NCI-H1417 treated with DMSO at 0.1 percent for 48 hours (cell line): ENCODE measurements at places on chromosomes 1 and 21.

- DNase-seq: no peak
Observed at GRCh38 chr1:44949286-44949685, 37.1 kb downstream of the EIF2B3 start.

DNA sequence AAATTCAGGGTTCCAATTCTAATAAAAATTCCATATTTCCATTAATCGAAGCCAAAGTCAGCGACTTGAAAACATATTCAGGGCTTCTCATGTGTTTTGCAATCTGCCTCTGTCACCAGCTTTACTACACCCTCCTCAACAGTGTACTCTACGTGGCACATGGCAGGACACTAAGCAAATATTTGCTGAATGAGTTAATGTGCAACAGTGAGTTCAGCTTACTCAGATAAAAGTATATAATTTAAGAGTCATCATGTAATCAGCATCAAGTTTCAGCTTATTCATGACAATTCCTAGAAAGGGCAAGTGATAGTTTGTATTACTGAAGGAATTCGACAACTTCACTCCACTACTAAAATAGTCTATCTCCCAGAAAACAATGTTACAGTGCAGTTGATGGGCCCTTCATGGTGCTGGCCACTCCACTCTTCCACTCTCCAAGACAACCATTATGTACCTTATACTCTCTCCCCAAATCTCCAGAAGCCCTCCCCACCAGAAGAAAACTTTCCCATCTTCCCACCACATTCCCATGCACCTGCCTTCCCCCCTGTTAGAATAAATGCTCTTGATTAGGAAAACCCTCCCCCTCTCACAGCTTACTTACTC lies 97.3 kb downstream of the TTLL7 start:
- DNase-seq: no peak

DNA sequence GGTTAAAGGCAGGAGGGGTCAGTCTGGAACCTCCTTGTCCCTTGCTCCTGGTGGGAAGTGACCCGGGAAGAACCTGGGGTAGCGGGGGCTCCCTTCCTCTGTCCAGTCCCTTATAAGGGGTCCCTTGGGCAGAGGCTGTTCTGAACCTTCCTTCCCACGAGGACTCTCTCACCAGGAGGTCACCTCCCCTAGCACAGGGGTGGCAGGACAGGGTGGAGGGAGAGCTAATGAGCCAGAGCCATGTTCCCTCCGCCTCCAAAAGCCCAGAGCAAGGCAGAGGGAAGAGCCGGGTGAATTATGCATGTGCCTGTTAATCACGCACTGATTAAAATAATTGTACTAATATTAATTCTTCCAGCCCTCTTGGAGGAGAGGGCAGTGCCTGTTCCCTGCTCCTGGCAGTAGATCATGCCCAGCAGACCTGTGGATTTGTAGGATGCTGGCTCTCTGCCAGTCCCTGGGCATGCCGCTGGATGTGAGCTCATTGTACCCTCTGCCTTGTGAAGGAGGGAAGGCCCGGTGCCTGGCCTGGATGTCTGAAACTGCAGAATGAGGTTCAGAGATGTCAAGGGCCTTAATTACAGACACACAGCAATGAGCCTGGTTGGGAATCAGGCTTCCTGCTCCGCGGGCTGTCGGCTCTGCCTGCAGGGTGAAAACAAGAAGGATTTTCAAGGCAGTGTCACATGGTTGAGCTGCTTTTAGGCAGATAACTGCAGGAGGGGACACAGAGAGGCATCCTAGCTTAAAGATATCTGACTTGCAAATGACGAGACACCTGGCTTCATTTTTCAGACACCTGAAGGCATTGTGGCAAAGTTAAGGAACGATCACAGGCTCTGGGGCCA lies 68.2 kb downstream of the IGSF21 start:
- no peak for DNase-seq

GRCh38 chr1:53693773-53694717 lies 44.9 kb downstream of the GLIS1 start:
- no peak for DNase-seq

GRCh38 chr1:240100371-240100934 lies 8.8 kb downstream of the FMN2 start:
- DNase-seq: no peak

GRCh38 chr1:228768355-228769000 lies 33.2 kb downstream of the RHOU start:
- DNase-seq: no peak

- DNase-seq: no peak
Observed at GRCh38 chr1:190832511-190832910, 354.8 kb upstream of the BRINP3 start.

DNA sequence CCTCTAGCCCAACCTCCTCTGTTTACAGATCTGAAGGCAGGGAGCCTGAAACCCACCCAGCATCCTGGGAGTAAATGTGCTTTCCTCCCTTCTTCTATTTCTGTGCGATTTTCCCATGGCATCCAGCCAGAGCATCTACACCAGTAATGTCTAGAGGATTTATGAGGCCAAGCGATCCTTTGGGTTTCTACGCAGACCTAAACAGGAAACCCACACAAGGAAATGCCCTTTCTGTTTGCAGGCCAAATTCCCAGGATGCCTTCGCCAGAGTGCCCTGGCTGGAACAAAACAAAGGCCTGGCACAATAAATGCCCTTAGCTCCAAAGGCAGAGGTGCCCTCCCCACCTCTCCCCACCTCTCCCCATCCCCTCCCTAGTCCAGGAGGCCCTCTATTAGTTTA lies 110.5 kb upstream of the CDC42BPA start:
- DNase-seq: no peak

DNA sequence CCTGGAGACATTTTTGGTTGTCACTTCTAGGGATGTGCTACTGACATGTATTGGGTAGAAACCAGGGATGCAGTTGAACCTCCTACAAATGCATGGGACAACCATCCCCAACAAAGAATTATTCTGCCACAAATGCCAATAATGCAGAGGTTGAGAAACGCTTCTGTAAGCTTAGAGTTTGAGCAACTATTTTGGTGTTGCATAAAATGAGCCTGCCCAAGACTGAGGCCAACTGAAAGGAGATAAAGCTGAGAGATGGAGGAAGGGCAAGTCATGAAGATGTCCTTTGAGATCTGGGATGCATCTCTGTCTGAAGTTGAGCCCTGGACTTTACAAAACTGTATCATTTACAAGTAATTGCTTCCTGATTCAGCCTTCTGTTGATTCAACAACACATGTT lies 106.9 kb downstream of the KCNJ15 start:
- DNase-seq: no peak

DNA sequence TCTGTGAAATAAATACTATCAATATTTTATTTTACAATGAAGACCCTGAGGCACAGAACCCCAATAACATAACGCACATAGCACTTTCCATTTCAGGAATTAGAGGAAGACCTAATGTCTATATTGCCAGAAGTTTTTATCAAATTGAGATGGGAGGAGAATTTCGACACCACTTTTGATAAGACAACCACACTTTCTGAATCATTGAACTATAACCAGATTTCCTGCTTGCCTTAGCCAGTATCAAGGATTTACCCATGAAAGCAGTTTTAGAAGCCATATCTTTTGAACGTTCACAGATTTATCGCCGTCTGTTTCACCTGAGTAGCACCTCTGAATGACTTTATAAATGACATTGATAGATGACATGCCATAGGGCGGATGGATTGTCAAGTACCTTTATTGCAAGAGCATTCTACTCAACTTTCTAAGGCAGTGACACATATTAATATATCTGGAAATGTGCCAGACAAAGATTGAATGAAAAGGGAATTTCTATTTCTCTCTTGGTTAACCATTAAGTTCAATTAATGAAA lies 768.4 kb downstream of the LTN1 start:
- no peak for DNase-seq

GRCh38 chr1:38061883-38062328 lies 15.3 kb upstream of the POU3F1 start:
- DNase-seq: no peak

- no peak for DNase-seq
Observed at GRCh38 chr1:190739926-190740325, 262.3 kb upstream of the BRINP3 start.

- DNase-seq: no peak
Observed at GRCh38 chr1:171344473-171344820, 30.5 kb downstream of the FMO4 start.

- DNase-seq: no peak
Observed at GRCh38 chr1:109272021-109272799, 10.7 kb downstream of the PSRC1 start.

GRCh38 chr1:28056129-28056925 lies 32.1 kb downstream of the EYA3 start:
- DNase-seq: no peak

GRCh38 chr1:75616436-75617433 lies 5.8 kb upstream of the SLC44A5 start:
- DNase-seq: no peak

- DNase-seq: no peak
Observed at GRCh38 chr21:45539046-45539795, 3.0 kb downstream of the SLC19A1 start.

DNA sequence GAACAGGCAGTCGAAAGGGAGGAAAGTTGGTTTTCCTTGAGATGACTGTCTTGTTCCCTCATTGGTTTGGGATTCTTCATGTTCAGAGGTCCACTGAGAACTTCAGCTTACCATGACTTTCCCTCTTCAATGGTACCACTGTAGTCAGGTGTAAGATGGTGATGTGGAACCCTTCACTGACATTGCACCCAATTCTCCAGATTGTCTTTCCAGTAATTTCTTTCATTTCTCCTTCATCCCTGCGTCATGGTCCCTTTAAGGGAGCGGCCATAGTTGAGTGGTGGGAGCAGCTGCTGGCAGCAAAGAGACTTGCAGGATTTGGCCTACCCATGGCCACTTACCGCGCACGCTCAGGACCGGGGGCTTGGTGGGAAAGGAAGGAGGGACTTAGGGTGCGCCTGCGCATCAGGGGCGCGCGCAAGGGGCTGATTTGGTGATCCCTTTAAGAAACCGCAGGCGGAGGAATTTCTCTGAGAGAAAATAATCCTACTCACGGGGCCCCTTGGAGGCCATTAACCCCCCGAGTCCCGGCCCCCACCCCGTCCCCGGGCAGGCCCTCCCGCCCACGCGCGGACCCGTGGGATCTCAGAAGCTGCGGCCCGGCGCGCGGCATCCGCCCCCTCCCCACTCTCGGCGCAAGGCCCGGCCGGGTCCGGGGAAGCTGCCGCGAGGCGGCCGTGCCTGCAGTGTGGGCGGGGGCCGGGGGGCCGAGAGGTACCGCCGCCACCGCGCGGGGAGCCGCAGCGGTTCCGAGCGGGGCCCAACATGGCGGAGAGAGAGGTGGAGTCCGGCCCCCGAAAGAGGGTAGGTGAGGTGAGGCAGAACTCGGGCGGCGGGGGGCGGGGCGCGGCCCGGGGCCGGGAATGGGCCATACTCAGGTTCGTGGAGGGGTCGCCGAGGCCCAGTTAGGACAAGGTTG lies at the start of gene ZMYM4:
Gene ZMYM4 (plus strand): TSS at position 428 of the 919 bp plus-strand sequence. CDS start 338 bp downstream, at position 766.
- DNase-seq: peak; percentile 81

DNA sequence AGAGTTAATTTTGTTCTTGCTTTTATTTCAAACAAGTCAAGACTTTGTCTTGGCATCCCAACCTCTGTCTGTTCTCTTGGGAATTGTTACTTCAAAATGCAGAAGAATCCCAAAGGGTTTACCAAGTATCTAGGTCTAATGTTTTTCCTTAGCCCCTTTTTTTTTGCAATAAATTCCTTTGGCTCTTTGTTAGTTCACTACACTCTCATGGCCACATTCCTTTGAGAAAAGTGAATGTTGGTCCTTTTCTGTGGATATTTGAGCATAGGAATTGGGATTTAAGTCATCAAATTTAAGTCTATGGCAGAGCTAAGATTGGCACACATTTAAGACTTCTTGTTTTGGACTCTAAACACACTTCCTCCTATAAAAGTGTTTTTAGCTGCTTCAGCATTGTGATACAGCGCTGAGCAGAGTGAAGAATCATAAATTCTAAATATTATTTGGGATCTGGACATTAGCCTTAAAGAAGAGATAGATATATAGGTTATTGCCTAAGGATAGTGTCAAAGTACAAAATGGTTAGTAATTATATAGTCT lies 1.9 kb downstream of the BTF3L4 start:
- no peak for DNase-seq

GRCh38 chr21:35697321-35697808 lies 363.0 kb downstream of the SETD4 start:
- DNase-seq: peak; percentile 44

- no peak for DNase-seq
Observed at GRCh38 chr1:36144413-36144812, 4.9 kb downstream of the TRAPPC3 start.

GRCh38 chr1:194503209-194503608 lies 1316.8 kb upstream of the B3GALT2 start:
- no peak for DNase-seq

GRCh38 chr1:78437396-78437795 lies 53.4 kb upstream of the PTGFR start:
- no peak for DNase-seq

DNA sequence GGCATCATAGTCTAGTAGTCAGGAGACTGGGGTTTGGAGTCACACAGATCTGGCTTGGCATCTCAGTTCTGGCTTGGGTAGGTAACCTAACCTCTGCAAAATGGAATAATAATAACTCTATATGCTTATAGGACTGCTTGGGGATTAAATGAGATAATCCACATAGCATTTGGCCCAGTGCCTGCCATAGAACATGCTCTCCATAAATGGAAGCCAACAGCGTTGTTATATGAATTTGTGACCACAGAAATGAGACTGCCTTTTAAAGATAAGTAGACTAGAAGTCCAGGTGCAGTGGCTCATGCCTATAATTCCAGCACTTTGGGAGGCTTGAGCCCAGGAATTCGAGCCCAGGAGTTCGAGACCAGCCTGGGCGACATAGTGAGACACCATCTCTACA lies 4.0 kb upstream of the OPRD1 start:
- DNase-seq: no peak

DNA sequence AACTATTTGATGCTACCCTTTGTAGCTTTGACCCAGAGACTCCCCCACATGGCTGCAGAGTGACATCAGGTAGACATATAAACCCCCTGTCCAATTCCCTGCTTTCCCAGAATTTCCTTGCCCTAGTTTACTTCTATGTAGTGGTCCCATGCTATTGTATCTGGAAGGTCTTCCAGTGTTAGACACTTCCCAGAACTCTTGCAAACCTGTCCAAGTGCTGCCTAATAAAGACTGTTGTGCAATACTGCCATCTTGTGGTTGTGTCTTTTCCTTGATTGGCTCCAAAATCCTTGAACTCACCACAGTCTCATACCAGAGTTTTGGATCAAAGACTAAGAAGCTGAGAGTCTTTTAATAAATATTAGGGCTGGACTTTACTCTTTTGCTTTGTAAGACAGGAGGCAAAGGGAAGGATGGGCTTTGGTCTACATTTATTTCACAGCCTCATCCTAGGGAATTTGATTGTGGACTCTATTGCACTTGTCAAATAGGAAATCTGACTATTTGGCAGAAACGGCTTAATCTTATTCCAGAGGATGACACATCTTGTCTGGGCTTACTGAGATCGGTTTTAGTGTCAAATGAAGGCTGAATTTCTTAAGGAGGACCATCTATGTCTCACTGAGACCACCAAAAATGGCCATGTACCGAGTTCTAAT lies 169.9 kb downstream of the LRRC7 start:
- peak; percentile 8 for DNase-seq

DNA sequence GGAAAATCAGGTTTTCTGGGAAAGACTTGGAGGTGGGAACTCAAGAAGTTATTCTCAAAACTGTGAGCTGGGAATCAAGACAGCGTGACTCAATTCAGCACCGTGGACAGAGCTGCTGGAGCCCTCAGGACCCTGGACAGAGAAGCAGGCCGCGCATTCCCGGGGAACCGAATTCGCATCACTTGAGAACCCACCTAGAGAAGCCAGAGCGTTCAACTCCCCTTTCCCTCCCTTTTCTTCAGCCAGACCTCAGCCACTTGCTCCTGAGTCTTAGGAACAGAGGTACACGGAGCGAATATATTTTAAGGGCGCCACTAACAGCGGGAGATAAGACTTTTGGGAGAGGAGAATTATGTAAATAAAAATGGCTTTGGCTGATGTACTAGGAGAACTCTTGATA lies 2.0 kb upstream of the LIN28A start:
- no peak for DNase-seq

GRCh38 chr1:215566556-215567490 lies at the start of gene KCTD3:
Gene KCTD3, plus strand, starts transcription at chr1:215567304. Its CDS starts 382 bp downstream, at chr1:215567686.
- DNase-seq: peak; percentile 45
